ENCODE measurements at places on chromosomes 11 and 22.

DNA sequence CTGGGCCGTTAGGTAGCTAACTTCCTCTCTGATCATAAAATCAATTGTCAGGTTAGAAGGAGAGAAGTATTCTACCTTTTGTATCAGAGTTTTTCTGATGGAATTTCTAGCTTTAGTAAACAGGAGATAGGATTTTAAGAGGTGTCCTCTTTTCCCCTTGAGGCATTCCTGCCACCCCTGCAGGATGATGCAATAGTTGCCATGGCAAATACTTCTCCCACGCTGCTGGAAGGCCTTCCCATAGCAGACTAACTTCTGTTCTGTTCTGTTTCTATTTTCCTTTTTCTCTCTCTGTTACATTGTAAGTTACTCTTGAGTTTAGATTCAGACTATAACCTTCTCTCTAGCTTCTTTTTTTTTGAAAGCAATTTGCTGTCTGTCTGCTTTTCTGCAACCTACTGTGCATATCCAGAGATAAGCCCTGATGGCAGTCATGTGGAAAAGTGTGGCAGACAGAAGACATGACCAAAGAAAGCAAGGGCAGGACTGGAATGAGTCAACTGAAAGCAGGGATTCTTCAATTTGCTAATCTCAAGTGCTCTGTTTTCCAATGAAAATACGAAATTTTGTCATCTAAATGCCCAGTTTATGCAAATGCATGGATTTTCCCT is 679.1 kb downstream of the DLG2 start:
- no peak for DNase-seq

DNA sequence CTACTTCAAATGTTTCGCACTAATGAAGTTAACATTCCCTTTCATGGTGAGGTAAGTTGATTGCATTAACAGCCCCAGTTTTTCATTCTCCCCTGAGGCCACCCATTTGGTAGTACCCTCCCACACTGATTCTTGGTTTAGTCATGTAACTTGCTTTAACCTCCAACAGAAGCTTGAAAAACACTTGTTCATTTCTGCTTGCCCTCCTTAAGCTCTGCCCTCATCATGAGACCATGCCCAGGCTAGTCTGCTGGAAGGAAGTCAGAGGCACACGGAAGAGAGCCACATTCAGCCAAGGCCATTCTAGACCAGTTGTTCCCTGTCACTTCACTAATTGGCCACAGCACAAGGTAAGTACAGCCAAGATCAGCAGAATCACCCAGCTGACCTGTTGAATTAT is 50.7 kb upstream of the CD44 start:
- no peak for DNase-seq

DNA sequence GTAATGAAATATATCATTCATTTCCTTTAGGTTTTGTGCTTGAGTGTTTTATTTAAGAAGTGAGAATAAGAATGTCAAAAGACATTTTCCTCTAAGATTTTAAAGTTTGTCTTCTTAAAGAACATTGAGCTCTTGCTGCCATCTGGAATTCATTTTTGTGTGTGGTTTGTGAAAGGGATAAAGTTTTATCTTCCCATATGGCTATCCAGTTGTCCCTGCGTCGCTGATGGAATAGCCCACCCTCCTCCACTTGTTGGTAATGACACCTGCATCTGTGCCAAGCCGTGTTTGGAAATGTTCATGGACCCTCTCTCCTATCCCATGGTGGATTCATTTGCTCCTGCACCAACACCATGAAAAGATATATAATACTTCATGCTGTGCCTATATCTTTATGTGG is 901.5 kb downstream of the BRD1 start:
- DNase-seq = no peak

- no peak for DNase-seq
These were observed 34.0 kb downstream of the PARVG start for GRCh38 chr22:44214764-44215163.

GRCh38 chr11:47399860-47400767 is 8.3 kb upstream of the SLC39A13 start:
- peak; percentile 47 for DNase-seq

- DNase-seq = no peak
These were observed 107.9 kb downstream of the C11orf58 start for GRCh38 chr11:16846305-16846704.

DNA sequence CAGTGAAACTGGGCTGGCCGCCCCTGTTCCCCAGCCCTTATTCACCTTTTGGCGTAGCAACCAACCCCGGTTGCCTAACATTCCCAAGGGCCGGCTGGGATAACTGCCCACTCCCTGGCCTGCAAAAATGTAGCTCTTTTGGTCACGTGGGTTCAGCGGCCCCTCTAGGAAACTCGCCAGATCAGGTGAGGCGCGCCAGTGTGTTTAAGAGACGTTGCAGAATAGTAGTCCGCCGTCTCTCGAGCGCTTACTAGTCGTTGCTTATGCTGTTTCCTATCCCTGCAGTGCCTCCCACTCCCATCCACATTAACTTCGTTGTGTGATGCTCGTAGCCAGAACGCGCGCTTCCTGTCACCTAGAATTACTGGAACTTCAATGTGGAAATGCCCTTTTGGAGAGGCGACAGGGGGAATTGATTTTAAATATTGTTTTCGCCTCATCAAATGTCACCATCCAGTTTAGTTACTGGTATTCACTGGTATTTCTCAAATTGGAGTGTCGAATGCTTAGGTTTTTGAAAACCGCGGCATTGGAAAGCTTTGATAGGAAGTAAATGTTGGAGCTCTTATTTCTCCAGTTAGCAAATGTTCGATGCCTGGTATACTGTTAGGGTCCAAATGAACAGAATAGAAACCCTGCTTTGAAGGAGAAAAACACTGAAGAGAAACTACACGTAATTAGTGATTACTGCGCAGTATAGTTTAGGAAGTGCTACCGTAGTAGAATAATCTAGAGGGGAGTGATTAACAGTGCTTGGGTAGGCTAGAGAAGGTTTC is 823 bp downstream of the CEP57 start:
- peak; percentile 72 for DNase-seq

GRCh38 chr11:27505781-27506180 is 788 bp downstream of the LIN7C start:
- no peak for DNase-seq

DNA sequence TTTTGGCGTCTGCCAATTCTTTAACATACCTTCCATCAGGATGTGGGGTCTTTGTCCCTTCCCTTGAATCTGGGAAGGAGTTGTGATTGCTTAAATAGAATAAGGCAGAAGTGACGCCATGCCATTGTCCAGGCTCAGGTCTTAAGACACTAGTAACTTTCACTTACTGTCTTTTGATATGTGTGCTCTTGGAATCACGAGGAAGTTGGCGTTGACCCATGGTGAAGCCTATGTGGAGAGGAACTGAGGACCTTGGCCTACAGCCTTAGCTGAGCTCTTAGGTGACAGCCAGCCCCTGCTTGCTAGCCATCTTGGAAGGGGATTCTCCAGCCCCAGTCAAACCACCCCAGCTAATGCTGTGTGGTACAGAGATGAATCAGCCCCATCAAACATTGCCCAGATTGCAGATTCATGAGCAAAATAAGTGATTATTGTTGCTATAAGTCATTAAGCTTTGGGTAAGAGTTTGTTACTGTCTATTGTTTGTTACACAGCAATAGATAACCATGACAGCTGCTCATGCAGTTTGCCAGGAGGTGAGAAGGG is 17.6 kb upstream of the CLPB start:
- DNase-seq = no peak

- DNase-seq = no peak
These were observed 33.7 kb downstream of the APLP2 start for GRCh38 chr11:130103296-130103814.

DNA sequence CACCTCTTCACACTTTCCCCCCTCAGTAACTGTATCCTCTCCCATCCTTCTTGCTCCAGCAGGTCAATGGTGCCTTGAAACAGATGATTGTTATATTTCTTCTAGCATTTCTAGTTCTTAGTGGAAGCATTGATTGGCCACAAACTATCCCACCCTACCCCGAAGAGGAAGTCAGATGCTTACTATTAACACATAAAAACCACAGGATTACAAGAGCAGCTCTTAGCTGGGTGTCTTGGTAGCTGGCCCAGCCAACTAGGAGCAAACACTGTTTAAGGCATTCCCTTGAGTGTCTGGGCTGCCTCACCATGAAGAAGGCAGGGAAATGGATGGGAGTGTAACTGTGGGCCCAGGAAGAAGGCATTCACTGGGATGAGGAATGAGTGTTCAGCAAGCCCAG is 176.6 kb downstream of the GRIK4 start:
- no peak for DNase-seq

- no peak for DNase-seq
These were observed 216.3 kb downstream of the DDX10 start for GRCh38 chr11:108881131-108881530.

GRCh38 chr11:119937412-119937811 is 200.5 kb downstream of the TRIM29 start:
- DNase-seq = no peak

GRCh38 chr22:45585437-45585755 is 82.7 kb downstream of the FBLN1 start:
- DNase-seq = no peak

DNA sequence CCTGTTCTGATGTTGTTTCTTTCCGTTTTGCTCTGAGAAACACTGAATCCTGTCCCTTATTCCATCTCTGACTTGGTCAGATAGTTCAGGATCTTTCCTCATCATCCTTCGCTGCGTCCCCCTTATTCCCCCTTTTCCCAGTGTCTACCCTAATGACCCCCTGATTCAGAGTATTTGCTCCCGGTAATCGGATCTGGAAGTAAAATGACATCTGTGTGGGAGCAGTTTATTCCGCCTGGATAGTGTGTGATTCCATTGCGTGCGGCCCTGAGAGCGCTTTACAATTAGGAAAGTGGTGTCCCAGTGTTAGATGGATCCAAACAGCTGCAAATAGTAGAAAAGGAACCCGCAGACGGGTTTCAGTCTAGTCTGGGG is 606 bp downstream of the DRG1 start:
- DNase-seq = peak; percentile 7

GRCh38 chr11:25535467-25536272 is 796.3 kb upstream of the ANO3 start:
- DNase-seq = no peak

- DNase-seq = no peak
These were observed 107.7 kb downstream of the CEP164 start for GRCh38 chr11:117435326-117435725.

Data from transverse colon (tissue), 4 donors.